ENCODE measurements at places on chromosomes 6 and 20. TPM values are rescaled to one million over a fixed set of nuclear protein-coding genes. Genes with fewer than 3 reads are reported as not detected.

The GSTA3 gene
- not detected for total RNA-seq

The RIOK1 gene
- 71.9 TPM for total RNA-seq

The ULBP3 gene
- 18.3 TPM for total RNA-seq

The PHF20 gene
- 36.7 TPM for total RNA-seq

The OSER1 gene
- 42.6 TPM for total RNA-seq

The EDN3 gene
- not detected for total RNA-seq

The NKAIN4 gene
- total RNA-seq, result not detected

The HSF2 gene
- total RNA-seq, result 13.3 TPM

The NRSN1 gene
- total RNA-seq, result not detected

The DOK5 gene
- total RNA-seq, result 0.31 TPM

DNA sequence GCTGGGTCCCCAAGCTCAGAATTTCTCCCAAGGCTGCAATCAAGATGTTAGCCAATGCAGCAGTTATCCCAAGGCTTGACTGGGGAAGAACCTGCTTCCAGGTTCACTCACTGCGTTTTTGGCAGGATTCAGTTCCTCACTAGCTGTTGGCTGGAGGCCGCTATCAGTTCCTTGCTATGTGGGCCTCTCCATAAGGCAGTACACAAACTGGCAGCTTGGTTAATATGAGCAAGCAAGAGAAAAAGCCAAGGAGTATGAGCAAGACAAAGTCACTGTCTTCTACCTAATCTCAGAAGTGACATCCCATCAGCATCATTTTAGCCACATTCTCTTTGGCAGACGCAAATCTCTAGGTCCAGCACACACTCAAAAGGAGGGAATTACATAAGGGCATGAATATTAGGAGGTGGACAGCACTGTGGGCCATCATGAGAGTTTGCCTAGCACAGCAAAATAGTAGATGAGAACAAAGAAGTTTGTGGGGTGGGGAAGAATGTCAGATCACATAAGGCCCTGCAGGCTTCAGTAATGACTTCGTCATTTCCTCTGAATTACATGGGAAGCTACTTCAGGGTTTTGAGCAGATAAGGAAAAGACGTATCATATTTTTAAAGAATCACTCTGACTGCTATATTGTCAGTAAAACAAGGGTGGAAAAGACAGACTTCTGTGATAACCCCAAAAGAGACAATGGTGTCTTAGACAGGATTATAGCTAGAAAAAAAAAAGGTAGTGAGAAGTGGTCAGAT is 25.5 kb downstream of the LMBRD1 start:
- DNase-seq, result no peak

DNA sequence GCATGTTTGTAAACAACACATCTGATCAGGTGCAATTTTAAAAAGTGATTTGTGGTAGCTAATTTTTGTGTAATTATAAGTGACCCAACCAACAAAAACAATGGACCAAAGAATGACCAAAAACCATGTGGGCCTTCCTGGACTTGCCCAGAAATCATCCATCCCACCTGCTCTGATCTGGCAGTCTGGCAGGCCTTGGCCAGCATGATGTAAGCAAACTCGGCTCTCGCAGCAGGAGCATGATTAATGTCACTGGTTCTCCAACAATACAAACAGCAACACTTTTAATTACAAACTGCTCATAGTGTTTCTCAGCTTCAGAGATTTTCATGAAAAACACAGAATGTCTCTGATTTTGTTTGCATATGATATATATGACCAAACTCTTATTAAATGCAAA is 16.1 kb downstream of the TP53INP2 start:
- no peak for DNase-seq

DNA sequence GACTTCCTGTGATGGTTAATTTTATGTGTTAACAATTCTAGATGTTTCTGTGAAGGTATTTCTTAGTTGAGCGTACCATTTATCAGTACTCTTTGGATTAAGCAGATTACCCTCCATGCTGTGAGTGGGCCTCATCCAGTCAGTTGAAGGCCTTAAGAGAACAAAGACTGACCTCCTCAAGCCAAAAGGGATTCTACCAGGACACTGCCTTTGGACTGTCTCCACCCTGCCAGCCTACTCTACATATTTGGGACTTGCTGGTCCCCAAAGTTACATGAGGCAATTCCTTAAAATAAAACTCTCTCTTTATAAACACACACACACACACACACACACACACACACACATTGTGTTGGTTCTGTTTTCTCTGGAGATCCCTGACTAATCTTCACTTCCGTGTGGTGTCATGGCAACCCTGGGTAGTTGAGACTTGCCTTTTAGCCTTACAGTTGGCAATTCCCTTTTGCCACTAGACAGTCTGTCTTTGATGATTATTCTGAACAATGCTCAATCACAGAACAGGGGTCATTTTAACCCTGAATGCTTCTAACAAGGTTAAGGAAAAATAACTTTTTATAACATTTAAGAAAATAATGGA is 32.2 kb downstream of the MRAP2 start:
- peak; percentile 80 for DNase-seq

- DNase-seq, result no peak
Measured at GRCh38 chr6:36692861-36693702, 4.5 kb upstream of the RAB44 start.

DNA sequence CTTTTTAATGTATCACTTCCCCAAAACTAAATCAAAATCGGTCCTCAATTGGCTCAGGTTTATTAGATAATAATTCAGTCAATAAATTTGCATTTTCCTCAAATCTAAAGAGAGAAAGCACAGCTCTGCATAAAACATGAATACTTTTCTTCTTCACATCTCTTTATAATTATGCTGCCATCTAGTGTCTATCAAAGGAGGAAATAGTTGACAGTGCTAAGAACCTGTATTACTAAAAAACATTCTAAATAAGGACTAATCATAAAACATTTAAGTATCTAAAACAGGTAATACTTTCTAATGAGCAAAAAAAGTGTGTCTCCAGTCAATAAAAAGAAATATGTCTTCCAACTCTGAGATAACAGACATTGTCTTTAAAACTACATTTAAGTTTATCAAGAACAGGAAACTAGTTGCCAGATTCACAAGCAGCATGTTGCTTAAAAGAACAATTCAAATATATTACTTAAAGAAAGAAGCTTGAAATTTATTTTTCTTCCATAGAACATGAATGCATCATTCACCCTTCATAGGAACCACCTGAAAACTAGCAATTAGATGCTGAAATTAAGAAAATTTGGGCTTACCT is 56.5 kb upstream of the DST start:
- peak; percentile 32 for DNase-seq

- no peak for DNase-seq
Measured at GRCh38 chr6:152201120-152201519, 393.6 kb downstream of the ESR1 start.

DNA sequence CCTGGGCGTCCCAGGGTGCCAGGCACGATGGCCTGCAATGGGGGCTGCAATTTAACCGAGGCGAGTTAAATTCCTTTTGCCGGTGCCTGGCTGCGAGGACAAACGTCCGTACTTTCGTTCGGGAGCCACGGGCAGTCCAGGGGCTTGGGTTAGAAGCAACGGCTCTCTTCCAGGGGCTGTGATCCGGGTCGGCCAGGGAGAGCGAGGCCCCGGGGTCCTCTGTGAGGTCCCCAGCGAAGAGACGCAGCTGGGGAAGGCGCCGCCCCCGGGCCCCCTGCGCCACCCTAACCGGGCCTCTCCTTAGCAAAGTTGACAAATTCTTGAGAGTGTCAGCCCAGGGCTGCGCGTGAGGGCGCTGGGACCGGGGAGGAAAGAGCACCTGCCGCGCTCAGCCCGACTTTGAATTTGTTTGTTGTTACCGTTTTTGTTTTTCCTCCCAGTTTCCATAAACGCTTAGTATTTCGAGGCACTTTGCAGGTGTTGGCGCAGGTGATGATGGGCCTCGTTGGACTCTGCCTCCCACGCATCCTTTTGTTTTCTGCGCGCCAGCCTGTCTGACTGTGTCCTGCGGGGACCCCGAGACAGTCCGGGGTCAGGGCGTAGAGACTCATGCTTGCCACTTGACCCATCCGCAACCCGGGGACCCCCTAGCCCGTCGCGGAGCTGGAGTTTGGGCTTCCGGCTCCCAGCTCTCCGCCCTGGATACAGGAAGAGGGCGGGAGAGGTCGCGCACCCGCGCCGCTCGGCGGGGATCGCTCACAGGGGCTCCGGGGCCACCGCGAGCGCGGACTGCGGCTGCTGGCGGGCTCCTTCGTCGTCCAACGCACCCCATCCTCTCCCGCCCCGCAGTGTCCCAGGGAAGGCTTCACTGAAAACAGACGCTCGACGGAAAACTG is 5.8 kb downstream of the OLIG3 start:
- no peak for DNase-seq

- DNase-seq, result no peak
Measured at GRCh38 chr20:10551732-10552724, 116.9 kb downstream of the SLX4IP start.

DNA sequence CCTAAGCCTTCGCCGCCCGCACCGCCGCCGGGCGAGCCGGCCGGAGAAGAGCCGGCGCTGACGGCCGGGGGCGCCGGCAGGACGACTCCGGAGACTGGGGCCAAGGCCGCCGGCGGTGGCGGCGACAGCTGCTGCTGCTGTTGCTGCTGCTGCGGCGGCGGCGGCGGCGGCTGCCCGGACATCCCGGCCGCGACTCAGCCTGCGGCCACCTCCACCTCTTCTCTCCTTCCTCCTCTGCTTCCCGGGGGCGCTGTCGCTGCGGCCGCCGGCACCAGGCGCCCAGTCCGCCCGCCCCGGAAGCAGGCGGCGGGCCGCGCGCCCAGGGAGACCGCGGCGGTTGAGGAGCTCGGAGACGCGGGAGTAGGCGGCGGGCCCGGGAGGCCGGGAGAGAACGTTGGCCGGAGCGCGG is 307 bp downstream of the RANBP9 start:
- DNase-seq, result peak; percentile 62

DNA sequence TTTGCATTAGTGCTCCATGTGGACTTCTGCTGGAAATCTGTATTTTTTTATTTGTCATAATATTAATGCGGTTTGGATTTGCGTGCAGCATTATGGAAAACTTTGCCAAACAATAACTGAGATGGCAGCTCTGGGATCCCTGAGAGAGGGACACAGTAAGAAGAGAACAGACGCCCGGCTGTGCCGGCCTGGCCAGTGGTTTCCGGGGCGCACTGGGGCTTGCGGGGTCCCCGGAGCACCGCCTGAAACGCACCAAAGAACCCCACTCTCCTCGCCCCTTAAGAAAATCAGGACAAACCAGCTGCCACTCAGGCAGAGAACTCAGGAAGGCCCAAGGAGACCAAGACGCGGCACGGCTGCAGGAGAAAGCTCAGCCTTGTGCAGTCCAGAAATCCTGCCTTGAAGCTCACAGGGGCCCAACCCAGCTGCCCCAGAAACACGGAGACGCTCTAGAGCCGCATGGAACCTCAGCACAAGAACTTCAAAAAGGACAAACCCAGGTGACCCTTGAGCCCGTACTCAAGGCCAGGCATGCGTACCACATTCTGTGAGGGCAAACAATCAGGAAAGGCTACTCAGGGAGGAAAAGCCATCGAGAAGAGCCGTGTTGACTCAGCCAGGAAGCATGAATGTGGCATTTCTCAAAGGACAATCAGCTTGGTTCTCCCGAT is 226.5 kb upstream of the CDYL start:
- no peak for DNase-seq

DNA sequence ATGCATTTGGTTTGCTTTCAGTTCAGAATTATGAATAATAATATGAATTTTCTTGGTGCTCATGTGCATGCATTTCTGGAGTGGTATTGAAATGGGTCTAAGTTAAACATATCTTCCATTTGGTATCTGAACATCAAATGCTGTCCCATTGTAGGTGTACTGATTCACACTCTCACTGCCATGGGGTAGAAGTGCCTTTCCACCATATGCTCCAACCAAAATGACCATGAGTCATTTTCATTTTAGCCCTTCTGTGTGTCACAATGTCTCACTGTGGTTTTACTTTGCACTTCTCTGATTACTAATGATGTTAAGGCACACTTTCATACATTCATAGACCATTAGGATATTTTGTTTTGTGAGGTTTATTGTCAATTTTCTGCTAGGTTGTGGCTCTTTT is 211.9 kb downstream of the HAO1 start:
- DNase-seq, result peak; percentile 82

Measured in HT1080 (cell line).